Naive thymus-derived CD8-positive, alpha-beta T cell (primary cell): ENCODE measurements at places on chromosomes 6 and 20.
A peak's percentile ranks its signal among the peaks of the same experiment; 100 is the strongest.

GRCh38 chr20:3658716-3659491 lies 4.3 kb downstream of the GFRA4 start:
- no peak for DNase-seq

DNA sequence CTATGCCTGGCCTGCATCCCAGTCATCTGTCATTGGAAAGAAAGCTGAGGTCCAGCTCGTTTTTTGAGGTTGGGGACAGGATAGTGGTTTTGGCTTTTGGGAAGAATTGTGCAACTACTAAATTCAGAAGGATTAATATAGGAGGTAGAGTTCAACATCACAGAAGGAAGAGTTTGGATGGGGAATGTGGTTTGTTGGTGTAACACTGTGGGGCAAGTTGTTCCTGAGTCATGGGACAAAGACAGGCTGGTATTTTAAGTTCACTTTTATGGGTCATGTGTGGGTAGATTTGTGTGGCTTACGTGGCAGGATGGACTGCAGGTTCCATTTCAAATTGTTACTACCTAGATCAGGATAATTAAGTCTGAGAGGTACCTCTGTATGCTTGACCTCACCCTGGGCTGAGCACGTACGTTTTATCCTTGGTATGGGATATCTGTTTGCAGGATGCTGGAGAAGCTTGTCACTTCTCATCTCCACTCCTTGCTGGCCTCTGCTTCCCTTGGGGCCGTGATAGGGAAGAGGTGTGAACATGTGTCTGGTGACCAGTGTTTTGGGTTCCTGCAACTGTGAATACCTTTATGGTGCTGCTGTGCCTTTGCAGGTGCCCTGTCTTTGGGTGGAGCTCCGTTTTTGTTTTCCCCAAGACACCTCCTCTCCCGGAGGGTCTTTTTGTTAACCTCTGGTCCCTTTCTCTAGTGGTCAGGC lies 177.6 kb downstream of the JARID2 start:
- DNase-seq = no peak

GRCh38 chr20:56952258-56953047 lies 314.0 kb downstream of the BMP7 start:
- DNase-seq = no peak

DNA sequence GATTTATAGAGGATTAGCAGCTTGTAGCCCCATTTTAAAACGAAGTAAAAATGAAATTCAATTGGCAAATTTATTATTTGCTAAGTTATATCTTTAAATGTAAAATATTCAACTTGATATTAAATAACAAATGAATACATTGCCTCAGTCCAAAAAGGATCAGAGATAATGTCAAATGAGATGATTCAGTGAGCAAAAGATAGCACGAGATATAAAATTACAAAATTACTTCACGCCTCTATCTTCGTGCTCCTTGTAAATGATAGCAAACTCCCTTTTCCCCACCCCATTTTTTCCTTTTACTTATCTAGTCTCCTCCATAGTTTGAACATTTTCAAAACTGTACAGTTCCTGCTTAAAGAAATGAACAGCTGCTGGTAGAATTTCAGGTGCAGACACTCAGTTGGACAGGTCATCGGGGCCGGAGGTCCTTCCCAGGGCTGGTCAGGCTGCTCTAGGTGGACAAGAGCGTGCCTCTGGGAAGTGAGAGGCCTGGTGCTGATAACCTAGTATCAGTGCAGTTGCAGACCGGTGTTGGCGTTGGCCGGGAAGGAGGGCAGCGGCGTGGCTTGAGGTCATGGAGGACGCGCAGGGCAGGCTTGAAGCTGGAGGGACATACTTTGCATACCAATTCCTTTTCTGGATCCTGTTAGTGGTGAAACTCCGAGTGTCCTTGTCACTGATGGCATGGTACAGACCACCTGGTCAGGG lies 83.9 kb downstream of the CDC5L start:
- DNase-seq = no peak

- no peak for DNase-seq
These were observed 48.6 kb downstream of the CDKAL1 start for GRCh38 chr6:20582586-20583443.

- peak; percentile 16 for DNase-seq
These were observed 159.4 kb upstream of the MLN start for GRCh38 chr6:33963136-33963750.

DNA sequence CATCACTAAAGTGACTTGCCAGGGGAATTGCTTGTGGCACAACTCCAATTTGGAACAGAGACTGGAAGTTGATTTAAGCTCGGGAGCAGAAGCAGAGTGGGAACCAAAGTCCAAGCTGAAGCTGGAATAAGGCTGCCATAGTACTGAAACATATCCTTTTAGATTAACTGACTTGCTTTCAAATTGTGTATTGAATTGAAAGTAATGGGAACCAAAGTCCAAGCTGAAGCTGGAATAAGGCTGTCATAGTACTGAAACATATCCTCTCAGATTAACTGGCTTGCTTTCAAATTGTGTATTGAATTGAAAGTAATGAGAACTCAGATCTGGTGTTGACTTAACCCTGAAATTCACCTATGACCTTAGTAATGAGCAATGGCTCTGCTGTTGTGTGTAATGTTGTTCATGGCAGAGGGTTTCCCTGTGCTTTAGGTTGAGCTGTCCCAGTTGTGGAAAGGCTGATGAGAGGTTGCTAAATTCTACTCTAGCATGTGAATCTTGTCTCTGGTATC lies 40.2 kb downstream of the CENPW start:
- no peak for DNase-seq

DNA sequence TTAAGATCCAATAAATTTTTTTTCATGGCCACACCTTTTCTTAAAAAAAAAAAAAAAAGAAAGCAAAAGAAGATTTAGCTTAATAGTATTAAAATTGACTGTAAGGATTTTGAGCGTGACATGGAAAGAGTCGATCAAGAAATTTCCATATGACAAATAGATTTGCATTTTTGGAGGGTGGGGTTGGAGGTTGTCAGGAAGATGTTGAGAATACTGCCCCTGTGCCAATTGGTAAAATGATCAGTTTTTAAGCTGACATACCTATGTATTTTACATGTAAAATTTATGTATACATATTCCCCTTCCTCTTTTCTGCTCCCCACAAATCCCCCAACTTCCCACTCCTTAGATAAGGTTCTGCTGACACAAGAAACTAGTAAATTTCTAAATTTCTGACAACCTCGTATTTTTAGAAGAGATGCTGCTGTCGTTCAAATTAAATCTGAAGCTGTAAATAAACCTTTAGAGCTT lies 520.9 kb downstream of the CD83 start:
- DNase-seq = no peak
